DMS79 (cell line): ENCODE measurements at places on chromosomes 13 and 19.

DNA sequence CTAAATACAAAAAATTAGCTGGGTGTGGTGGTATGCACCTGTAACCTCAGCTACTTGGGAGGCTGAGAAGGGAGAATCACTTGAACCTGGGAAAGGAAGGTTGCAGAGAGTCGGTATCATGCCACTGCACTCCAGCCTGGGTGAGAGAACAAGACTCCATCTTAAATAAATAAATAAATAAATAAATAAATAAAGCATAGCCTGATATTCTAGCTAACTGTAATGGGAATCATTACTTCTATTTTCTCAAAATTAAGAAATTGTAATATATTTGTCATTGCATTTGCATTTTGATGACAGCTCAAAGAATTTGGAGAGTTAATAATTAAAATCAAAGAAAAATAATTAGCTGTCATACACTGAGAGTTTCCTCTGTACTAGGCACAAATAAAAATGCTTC is 561.1 kb downstream of the EFNB2 start:
- DNase-seq = no peak

DNA sequence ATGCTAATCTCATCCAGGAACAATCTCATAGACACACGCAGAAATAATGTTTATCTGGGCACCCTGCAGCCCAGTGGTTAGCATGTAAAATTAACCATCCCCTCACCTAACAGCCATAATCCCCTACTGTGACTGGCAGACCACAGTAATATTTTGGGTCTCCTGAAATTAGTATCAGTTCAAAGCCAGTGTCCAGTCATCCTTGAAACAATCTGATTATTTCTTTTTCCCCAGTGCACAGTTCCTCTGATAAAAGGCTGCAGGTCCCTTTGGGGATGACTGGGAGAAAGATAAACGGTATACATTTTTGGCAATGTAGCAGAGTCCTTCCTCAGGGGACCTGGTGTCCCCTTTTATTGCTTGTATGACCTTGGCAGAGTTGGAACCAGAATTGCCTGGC is 50.4 kb upstream of the CYSLTR2 start:
- no peak for DNase-seq

GRCh38 chr19:54153731-54154326 is 5.7 kb downstream of the LENG1 start:
- DNase-seq = no peak

- no peak for DNase-seq
Observed at GRCh38 chr19:22619371-22619770, 14.8 kb upstream of the ZNF492 start.

GRCh38 chr19:14478113-14478545 is 3.0 kb upstream of the PTGER1 start:
- DNase-seq = no peak

DNA sequence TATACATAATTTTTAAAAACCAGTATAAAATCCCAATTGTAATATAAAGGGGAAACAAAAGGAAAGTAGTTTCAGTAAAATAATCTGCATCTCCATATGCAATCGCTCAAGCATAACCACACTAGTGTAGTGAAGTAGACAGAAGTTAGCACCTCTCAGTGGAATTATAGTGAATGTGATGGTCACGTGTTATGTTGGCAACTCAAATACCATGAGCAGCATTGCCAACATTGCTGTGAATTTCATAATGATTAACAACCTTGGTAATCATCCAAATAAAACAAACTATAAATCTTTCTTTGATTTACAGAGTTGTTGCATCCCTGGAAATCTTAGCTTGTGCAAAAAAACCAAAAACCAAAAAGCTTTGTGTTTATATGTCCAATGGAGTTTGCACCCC is 77.3 kb upstream of the SIAH3 start:
- DNase-seq = no peak

GRCh38 chr19:49120868-49121267 is 1.5 kb downstream of the PPFIA3 start:
- no peak for DNase-seq

GRCh38 chr13:34347784-34348573 is 530.0 kb downstream of the RFC3 start:
- no peak for DNase-seq

GRCh38 chr13:49604570-49604969 is 19.2 kb upstream of the RCBTB1 start:
- no peak for DNase-seq

- DNase-seq = no peak
Observed at GRCh38 chr19:57052081-57052480, 67.7 kb upstream of the USP29 start.
